ENCODE measurements at places on chromosomes 6 and 20.

- DNase-seq: no peak
These were observed 174.3 kb downstream of the CDKAL1 start for GRCh38 chr6:20708367-20709124.

- no peak for DNase-seq
These were observed 18.2 kb downstream of the SCGN start for GRCh38 chr6:25670208-25670607.

DNA sequence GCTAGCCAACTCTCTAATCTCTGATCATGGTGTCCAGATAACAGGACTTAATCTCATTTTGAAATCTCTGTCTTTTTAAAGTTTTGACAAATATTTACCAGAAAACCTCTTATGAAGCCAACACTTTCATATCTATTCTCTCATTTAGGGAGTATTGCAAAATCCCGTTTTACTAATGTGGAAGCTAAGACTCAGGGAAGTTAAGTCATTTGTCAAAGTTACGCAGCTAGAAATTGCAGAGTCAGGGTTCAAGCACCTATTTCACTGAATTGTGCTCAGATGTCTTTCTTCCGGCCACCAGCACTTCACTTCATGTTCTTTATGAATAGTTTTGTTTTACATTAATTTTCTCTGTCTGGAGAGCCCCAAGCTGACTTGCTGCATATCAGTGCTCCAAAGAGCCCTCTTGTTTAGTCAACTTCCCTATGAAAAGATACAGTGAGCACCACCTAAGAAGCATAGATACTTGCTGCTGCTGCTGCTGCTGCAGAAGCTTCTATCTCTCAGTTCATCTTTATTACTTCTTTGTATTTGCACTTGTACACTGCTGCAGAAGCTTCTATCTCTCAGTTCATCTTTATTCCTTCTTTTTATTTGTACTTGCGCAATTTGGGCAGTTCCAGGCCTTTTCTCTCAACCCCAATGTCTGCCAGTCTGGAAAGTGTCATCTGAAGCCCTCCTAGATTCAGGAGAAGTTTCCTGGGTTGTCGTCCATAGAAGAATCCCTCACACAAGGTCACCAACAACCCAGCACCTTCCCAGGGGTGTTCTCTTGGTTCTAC lies 329.7 kb downstream of the MAFB start:
- no peak for DNase-seq

DNA sequence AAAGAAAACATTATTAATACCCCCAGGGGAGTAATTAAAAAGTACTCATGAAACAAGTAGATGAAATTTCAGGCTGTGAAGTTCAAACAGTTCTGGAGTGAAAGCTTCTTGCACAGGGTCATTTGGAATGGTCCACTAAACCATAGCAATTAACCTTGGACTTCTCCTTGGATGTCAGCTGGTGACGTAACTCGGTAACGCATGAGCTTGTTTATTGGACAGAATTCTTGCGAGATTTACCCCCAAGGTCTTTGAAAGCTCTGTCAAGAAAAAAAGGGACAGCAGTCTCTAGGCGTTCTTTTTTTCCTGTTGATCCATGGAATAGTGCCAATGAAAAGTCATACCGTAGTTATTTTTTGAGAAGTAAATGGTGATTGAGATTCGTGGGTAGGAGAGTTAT lies 2.2 kb downstream of the CD83 start:
- no peak for DNase-seq

- DNase-seq: no peak
These were observed 16.4 kb upstream of the SLC22A2 start for GRCh38 chr6:160274871-160275510.
